ENCODE measurements at places on chromosomes 6 and 20.

- no peak for DNase-seq
Measured at GRCh38 chr6:2543321-2543720, 207.4 kb downstream of the MYLK4 start.

- DNase-seq: no peak
Measured at GRCh38 chr20:35007413-35007812, 51.7 kb downstream of the MYH7B start.

DNA sequence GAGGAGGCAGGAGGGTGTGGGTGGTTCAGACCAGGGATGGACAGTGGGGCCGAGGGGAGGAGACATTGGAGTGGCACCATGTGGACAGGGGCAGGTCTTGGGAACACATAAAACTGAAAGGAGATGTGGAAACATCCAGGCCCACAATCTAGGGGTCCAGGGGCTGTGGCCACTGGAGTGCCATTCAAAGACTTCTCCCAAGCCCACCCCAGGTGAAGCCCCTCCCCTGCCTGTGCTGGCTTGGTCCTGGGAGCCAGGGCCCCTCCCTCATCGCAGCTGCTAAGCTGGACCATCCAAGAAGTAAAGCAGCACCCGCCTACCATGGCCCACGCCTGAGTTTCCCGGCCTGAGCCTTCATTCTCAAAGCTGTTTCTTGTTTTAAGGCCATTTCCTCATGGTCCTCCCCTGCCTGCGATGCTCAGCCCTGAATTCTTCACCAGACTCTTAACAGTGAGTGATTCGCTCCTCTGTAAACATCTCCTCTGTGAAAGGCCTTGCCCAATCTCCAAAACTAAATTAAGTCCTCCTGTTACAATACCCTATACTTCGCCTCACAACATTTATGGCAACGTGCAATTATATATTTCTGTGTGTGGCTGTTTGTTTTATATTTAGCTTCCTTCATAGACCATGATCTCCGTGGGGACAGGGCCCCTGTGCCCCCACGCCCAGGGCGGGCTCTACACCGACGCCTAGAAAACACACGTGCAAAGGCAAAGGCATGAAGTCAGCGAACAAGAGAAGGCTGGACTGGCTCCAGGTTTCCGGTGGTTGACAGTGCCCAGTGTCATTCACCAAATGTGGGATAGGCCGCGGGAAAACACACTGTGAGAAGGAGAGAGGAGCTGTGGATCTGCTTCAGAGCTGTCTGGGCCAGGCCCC, 267.8 kb downstream of the ERMARD start:
- DNase-seq: no peak

- no peak for DNase-seq
Measured at GRCh38 chr20:22106308-22106938, 401.0 kb downstream of the PAX1 start.

GRCh38 chr6:169966312-169967181, 215.1 kb downstream of the ERMARD start:
- DNase-seq: no peak

All from CD8-positive, alpha-beta T cell (primary cell).